ENCODE measurements at places on chromosomes 1 and 21.

- peak; percentile 99 for DNase-seq
Measured at GRCh38 chr1:214990619-214991018, 91.9 kb upstream of the KCNK2 start.

- no peak for DNase-seq
Measured at GRCh38 chr1:206696812-206697585, 12.3 kb downstream of the MAPKAPK2 start.

DNA sequence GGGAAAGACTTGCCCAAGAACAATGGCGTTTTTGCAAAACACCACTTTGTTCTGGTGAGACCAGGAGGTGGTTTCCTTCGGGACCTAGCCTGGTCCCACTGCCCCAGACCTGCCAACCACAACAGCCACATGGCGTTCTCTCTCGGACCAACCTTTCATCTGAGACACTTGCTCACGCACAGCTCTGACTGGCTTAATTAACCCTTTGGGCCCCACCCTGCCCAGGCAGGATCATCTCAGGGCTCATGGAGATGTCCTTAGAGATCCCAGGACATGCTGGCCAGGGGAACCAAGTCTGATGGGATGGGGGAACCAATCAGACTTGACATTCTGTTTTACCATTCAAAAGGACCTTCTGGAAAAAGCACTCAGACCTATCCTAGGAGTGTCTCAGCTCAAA lies 97.8 kb upstream of the SLC2A1 start:
- DNase-seq: no peak

- DNase-seq: no peak
Measured at GRCh38 chr1:161351482-161351881, 16.2 kb downstream of the CFAP126 start.

GRCh38 chr1:194279975-194280374 lies 1093.6 kb upstream of the B3GALT2 start:
- DNase-seq: no peak

DNA sequence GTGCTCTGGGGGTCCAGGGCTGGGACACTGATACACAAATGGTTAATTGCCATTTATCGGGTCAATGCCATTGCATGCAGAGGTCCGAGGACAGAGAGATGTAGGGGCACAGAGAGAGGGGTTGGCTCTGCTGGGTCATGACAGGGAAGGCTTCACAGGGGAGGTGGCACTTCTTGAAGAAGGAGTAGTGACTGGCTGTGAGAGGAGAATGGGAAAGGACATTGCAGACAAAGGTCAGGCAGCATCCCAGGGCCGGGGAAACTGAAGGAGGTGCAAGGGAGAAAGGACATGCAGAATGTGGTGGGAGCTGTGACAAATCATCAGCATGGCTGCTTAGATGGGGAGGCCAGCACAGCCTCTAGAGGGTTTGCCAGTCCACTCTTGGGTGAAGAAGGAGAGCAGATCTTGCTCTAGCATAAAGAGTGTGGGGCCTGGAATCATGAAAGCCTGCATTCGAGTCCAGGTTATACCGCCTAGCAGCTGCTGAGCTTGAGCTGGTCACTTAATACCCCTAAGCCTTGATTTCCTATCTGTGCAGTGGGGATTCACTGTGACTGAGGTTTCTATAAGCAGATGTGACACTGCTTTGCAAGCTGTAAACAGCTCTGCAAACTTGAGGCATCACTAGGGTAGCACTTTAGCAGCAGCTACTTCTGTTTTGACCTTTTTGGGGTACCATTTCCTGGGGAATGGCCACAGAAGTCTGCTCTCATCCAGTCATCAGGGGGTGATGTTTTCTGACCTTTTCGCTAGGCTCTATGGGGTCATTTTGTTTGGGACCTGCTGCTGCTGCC lies 59.2 kb upstream of the EPS8L3 start:
- no peak for DNase-seq

DNA sequence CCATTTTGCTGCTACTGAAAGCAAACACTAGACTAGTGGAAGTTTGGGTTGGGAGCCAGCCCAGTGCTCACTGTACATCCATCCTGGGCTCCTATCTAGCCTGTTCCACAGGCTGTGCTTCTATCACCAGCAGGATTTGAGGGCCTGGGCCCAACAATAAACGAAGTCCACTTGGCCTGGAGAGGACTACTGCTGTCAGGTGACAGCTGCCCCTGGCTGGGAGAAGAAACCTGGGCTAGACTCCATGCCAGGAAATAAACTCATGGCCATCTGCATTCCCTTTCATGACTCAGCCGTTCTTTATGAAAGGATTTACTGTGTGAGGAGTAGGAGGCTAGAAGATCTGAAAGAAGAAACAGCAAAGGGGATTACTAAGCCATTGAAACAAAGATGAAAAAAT lies 35.5 kb downstream of the COLGALT2 start:
- peak; percentile 88 for DNase-seq

DNA sequence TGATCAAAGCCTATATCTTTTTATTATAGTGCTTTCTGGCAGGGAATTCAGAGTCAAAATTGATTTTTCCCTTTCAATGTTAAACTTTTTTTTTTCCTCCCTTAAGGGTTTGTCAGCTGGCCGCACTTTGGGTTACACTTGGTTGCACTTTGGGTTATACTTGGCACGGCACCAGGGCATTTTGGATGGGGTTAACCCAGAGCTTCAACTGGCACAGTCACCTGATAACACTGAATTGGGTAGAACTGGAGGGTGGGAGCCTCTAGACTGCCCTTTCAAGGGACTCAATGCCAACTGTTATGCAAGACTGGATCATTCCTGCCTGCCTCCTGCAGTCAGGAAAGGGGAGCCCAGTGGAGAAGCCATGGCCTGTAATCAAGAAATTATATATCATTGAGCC lies 211.5 kb downstream of the KCNJ6 start:
- no peak for DNase-seq

GRCh38 chr21:23215261-23215660 lies 2217.1 kb downstream of the NCAM2 start:
- no peak for DNase-seq

DNA sequence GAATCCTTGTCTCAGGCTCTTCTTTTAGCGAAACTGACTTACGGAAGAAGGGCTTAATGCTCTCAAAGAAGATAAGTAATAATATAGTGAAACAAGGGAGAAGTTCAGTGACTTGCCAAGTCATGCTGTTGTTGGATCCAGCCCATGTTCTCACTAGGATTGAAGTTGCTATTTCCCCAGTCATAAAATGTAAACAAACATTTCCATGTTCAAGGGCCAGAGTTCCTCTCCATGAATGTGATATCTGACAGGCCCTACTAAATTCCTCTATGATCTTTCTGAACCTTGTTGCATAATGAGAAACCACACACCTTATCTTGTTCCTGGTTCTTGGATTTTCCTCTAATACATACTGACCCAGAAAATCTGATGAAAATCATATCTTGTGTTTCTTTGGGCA lies 876.5 kb upstream of the B3GALT2 start:
- no peak for DNase-seq

GRCh38 chr1:17564458-17565393 lies 25.2 kb downstream of the ARHGEF10L start:
- no peak for DNase-seq

DNA sequence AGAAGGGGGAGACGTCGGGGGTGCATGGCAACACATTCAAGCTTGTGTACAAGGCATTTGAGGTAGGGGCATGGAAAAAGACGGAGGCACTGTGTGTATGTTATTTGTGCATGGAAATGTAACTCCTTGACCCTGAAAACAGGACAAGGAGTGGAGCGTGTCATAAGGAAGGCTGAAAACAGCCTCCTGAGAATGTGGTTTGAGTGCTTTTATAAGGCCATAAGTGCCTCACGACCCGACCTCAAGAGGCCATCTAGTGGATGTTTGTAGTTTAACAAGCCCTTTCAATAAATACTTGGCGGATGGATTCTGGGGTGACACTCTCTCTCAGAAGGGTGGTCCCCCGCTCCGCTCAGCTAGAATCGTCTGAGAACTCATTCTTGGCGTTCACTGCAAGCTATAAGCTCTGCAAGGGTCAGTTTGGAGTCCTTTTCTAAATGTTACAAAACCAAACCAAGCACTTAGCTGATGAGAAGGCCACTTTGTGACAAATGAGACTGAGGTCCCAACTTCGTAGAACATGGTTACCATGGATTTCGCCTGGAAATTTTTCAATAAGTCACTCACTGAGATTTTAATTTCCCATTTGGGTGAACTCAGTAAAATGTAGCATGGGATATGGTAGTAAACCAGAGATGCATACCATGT lies 38.8 kb upstream of the CLCA4 start:
- peak; percentile 44 for DNase-seq

GRCh38 chr1:101452825-101453224 lies 216.0 kb downstream of the S1PR1 start:
- no peak for DNase-seq

DNA sequence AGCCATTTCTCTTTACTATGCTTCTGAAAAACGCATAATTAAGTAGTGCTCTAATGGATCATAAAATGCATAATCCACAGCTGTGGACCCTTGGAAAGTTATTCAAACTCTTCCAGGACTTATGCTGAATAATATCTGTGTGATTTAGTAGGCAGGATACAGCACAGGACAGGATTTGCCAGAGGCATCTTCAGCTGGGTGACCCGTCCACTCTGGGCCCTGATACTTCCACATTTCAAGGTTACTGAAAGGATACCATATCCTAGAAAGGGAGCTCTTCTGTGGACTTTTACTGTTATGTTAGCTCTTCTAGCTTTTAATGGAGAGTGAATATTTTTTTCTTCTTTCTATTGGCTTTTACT lies 49.6 kb downstream of the MAP10 start:
- no peak for DNase-seq

GRCh38 chr1:16458831-16459230 lies 18.3 kb downstream of the NECAP2 start:
- no peak for DNase-seq

GRCh38 chr1:18560692-18561091 lies 70.0 kb upstream of the PAX7 start:
- DNase-seq: no peak

- no peak for DNase-seq
Measured at GRCh38 chr1:27192039-27192529, 37.2 kb upstream of the SLC9A1 start.

GRCh38 chr1:212236664-212237220 lies 48.5 kb upstream of the PPP2R5A start:
- DNase-seq: no peak

DNA sequence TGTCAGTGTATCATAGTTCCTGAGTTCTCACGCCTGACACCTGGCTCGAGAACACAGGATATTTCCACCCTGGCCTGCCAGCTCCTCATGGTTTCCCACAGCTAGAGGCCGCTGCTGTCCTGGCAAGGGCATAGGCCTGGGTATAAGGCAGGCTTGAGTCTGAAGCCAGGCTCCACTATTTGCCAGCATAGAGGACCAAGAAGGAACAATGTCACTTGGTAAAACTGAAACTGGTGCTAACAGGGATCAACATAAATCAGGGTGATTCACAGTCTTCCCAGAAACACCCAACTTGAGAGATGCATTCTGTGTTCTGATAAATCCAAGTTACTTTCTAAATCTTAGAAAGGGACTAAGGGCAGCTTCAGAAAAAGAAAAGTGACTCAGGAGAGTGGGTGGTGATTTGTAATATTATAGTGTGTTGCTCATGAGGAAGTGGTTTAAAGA lies 6.9 kb upstream of the S100A2 start:
- DNase-seq: peak; percentile 87

DNA sequence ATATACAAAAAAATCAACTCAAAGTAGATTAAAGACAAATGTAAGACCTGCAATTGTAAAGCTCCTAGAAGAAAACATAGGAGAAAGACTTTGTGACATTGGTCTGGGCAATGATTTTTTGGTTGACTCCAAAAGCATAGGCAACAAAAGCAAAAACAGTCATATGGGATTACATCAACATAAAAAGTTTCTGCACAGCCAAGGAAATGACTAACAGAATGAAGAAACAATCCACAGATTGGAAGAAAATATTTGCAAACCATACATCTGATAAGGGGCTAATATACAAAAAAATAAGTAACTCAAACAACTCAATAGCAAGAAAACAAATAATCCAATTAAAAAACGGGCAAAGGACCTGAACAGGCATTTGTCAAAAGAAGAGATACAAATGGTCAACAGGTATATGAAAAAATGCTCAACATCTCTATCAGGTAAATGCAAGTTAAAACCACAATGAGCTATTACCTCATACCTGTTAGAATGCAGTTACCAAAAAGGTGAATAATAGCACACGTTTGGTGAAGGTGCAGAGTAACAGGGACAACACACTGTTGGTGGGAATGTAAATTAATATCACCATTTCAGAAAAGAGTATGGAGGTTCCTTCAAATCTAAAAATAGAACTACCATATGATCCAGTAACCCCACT lies 173.7 kb upstream of the COA6 start:
- no peak for DNase-seq

DNA sequence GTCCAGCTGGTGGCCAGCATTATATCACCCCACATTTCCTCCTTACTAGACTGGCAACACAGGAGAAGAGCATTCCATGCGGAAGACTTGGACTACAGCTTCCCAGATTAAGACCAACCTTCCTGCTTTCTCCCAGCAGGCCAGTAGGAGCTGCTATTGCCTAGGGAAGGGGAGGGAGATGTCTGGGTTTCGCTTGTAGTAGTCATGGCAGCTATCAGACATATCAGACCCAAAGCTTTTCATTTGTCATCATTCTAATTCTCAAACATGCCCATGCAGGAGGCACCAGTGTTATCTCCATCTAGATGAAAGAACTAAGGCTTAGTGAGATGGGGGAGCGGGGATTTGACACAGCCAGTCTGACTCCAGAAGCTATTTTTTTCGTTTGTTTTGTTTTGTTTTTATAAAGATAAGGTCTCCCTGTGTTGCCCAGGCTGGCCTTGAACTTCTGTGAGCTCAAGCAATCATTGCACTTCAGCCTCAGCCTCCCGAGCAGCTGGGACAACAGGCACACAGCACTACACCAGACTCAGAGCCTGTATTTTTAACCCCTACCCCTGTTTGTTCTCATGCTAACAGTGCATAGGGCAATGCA lies 4.5 kb downstream of the PLA2G2A start:
- peak; percentile 67 for DNase-seq

- DNase-seq: no peak
Measured at GRCh38 chr1:37878071-37878470, 18.7 kb upstream of the MTF1 start.

DNA sequence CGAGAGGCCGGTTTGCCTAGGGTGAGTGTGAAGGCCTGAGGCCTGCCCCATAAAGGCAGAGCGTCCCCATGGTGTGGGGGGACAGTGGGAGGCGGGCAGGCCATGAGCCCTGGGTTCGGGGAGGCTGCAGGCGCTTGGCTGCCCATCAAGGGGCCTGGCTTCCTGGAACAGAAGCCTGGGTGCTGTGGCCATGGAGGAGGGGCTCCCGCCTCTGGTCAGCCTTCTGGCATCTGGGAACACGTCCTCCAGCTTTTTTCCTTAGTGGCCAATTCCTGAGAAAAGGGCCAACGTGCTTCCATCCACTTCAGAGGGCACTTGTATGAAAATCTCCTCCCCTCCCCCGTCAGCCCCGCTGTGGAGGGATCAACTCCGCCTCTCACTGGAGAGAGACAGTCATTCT lies 58.7 kb downstream of the PRDM16 start:
- DNase-seq: no peak

- DNase-seq: no peak
Measured at GRCh38 chr1:90671251-90671650, 45.9 kb downstream of the BARHL2 start.

DNA sequence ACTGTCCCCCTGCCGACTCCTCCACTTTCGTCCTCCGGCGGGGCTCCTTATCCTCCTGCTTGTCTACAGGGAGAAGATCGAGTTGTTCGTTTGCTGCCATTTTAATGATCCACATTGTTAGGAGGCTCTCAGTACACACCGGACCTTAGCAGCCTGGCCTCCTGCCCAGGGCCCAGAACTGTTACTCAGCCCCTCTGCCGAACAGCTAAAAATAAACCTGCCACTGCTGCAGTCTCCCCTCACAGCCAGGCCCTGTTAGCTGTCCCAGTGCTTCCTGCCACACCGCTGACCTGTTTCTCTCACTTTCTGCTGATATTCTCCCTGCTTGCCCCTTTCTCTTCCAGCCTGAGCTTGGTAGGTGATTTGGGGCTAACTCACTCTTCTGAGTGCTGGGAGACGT lies 8.3 kb downstream of the MAPKAPK2 start:
- DNase-seq: peak; percentile 80
